NCI-H2081 treated with DMSO at 0.1 percent for 48 hours (cell line): ENCODE measurements at places on chromosomes 2 and 18.
A peak's percentile ranks its signal among the peaks of the same experiment; 100 is the strongest.

DNA sequence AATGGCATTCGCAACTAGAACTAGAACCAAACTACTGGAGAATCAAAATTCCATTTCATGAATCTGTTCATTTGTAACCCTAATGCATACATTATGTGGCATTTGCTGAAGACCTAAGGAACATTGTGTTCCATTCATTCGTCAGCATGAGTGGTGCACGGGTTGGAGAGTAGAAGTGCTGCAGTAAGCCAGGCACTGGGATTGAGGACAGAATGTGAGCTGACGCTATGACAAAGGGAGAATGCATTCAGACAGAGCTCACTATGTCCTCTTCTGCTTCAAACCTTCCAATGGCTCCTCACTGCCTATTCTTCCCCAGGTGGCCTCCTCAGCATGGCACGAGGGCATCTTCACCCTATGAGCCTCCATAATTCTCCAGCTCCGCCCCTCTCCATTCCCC, 6.3 kb upstream of the MYOM1 start:
- no peak for DNase-seq

- DNase-seq: peak; percentile 34
Measured at GRCh38 chr18:72086421-72086820, 457.7 kb downstream of the CBLN2 start.

DNA sequence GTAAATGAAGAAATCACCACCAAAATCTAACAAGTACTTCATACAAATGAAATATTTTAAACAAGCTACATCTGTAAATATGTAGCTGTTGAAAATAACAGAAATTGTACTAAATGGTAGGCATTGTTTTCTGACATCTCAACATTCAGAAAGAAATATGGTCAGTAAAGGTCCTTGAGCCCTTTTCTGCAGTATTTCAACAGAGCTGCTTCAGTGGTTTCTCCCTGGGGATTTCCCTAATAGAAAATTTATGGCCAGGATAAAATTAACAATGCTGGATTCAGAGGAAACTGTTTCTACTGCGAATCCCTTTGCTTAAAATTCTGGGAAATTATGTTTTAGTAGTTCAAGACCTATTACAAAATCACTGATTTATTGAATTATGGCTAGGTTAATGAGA, 256.6 kb downstream of the PIEZO2 start:
- DNase-seq: no peak

- DNase-seq: no peak
Measured at GRCh38 chr2:55063713-55064323, 13.6 kb upstream of the RTN4 start.
